ENCODE measurements at places on chromosomes 11 and 22.

DNA sequence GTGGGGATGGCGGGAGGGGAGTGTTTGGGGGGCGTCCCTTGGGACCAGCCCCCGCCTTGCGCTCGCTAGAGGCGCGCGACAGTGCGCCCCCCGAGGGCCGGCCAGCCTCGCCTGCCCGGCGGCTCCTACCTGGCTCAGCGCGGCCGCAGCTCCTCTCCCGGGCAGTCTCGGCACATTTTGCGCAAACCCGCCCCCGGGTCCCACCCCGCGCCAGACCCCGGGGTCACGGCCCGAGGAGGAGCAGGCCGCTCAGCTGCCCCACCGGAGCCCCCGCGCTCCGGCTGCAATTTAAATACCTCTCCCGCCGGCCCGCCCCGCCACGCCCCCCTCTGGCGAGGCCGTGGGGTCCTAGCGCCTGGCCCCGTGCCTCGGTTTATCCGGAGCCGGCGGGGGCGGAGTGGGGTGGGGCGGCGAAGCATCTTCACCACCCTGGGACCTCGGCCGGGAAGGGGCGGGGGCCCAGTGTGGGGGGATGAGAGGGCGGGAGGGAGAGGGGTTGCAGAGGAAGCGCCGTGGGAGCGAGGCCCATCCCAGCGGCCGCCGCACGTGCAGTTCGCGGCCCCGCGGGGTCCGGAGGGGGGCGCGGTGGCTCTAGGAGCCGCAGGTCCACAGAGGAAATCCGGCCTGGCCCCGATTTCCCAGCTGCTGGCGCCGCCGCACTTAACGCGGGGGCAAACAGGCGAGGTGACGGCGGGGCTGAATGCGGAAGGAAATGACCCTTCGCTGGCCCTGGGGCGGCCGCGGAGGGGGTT is at the start of gene LRRC32:
TSS of gene LRRC32 (minus strand) at position 263 of the 752 bp plus-strand sequence. CDS start 4,793 bp downstream, outside the sequence.
- no peak for DNase-seq

GRCh38 chr22:25478528-25478927 is 85.9 kb upstream of the GRK3 start:
- DNase-seq: no peak

- no peak for DNase-seq
These were observed 38.8 kb downstream of the OSBPL5 start for GRCh38 chr11:3126207-3126865.

DNA sequence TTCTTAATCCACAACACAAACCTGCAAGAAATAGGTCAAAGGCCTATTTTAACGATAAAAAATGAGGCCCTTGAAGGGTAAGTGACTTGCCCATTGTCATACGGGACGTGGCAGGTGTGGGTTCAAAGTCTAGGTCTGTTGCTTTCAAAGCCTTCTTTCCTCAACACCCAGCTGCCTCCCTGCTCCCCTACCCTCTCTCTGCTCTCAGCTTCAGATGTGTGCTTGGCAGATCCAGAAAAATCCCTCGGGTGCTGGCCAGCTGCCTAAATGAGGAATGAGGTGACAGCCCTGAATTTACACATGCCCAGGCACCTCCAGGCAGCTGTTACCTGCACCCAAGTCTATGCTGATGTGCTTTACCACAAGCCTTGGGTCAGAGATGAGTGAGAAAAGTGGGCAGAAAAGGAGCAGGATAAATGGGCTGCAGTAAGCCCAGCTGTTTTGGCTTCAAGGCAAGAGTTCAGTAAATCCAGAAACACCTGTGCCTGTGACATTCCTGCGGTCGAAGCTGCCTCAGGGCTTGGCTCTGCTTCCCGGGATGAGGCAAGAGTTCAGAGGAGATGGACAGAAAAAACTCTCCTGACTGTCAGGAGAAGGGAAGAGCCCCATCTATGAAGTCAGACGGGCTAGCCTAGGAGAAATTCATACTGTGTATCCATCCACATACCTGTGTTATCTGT is 49.9 kb upstream of the LDLRAD3 start:
- no peak for DNase-seq

DNA sequence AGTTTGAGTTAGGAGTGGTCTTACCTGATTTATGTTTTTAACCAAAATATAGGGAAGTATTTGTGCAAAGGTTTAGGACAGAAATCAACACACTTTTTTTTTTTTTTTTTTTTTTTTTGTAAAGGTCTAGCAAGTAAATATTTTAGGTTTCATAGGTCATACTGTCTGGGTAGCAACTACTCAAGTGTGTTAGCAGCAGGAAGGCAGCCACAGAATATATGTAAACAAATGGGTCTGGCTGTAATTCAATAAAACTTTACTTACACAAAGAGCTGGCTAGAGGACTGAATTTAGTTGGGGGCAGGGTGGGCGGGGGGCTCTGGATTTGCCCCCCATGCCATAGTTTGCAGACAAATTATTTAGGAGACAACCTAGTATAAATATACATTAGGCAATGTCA is 510.4 kb downstream of the NELL1 start:
- DNase-seq: no peak

- DNase-seq: no peak
These were observed 35.3 kb downstream of the BCR start for GRCh38 chr22:23215294-23216241.

DNA sequence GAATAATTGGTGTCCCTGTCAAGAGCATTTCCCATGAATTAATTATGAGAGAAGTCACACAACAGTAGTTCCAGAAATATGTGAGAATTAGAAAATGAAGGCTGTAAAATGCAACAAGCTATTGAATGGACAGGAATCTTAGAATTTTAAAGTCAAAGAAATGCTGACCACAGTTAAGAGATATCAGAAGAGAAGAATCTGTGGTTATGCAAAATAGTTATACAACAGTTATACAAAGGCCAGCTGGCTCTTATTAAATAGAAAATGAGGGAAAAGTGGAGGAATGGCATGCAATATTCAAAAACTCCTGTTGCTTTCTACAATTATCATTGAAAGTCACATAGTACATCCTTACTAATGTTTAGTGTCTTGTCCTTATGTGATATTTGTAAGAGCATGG is 27.4 kb downstream of the CASP12 start:
- no peak for DNase-seq

GRCh38 chr22:47784991-47785390 is 1022.5 kb downstream of the TBC1D22A start:
- no peak for DNase-seq

Data from stimulated activated CD8-positive, alpha-beta memory T cell treated with anti-CD3 and anti-CD28 coated beads, Interleukin-15, amount 100 ng/mL, for 24 hours (primary cell).